ENCODE measurements at places on chromosomes 5 and 9.

DNA sequence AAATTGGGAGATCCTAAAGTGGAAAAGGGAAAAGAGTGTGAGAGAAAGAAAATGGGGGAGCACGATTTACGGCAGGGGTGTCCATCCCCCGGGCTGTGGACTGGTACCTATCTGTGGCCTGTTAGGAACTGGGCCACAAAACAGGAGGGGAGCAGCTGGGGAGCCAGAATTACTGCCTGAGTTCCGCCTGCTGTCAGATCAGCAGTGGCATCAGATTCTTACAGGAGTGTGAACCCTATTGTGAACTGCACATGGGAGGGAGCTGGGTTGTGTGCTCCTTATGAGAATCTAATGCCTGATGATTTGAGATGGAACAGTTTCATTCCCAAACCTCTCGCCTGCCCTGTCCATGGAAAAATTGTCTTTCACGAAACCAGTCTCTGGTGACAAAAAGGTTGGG, 108.3 kb upstream of the ADAMTSL1 start:
- DNase-seq, result no peak

DNA sequence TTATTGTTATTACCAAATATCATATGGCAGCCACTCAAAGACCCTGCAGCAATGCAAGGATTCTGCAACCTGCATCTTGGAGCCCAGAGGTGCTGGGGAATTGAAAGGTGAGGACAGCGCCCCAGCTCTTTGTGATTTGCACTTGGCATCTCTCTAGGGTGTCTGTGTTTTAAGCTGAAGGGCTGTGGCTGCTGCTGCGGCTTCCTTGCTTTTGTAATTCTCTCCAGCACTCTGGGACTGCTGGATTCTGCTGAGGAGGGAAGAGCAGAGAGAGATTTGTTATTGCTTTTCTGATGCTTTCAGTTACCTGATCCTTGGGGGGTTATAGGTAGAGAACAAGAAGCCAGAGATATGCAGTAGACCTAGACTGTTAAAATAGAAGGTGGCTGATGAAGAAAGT, 562.4 kb downstream of the EBF1 start:
- DNase-seq, result no peak

- no peak for DNase-seq
Observed at GRCh38 chr9:98750364-98751060, 41.8 kb upstream of the GABBR2 start.

DNA sequence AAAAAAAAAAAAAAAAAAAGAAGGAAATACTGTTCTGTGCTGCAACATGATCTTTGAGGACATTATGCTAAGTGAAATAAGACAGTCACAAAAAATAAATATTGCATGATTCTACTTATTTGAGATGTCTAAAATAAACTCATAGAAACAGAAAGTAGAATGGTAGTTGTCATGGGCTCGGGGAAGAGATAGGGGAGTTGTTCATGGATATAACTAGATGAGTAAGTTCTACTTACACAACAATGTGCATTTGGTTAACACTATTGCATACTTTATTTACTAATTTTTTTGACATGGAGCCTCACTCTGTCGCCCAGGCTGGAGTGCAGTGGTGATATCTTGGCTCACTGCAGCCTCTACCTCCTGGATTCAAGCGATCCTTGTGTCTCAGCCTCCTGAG, 15.2 kb downstream of the MAML1 start:
- DNase-seq, result no peak

- DNase-seq, result no peak
Observed at GRCh38 chr9:36045610-36046009, 8.9 kb downstream of the RECK start.

- no peak for DNase-seq
Observed at GRCh38 chr5:179914032-179914755, 6.5 kb upstream of the TBC1D9B start.

DNA sequence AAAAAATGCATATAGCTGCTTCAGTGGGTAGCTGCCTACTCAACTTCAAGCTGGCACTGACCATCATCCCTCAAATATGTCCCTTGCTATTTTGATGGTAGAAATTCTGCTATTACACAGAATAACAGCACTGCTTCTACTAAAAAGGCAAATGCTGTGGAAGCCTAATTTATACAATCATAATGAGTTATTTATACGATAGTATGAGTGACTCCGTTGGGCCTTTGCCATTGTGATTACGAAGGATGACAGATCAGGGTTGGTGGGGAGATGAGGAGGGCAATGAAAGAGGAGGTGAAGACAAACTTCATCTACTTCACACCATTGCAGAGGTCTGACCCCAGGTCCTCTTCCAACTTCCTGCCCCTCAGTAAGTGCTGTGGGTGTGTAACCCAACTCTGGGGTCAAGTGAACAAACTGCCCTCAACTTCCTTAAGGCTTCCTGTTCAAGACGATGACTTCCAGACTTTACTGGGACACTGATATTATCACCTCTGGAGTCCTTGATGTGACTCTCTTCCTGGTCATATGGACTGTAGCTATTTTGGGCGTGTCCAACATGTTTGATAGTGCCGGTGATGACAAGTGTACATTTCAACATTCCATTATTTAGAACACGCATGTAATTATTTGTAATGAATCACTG, 74.1 kb upstream of the RPS23 start:
- DNase-seq, result no peak

Data from activated CD8-positive, alpha-beta memory T cell treated with anti-CD3 and anti-CD28 coated beads for 48 hours (primary cell).